GM12878 (cell line): ENCODE measurements at places on chromosomes 16 and 17. TPM values are rescaled to one million over a fixed set of nuclear protein-coding genes. Genes with fewer than 3 reads are reported as not detected.

Gene ZNF263
- total RNA-seq: 24.6 and 28.3 TPM in 2 replicates

Gene PTX4
- total RNA-seq: not detected in 2 replicates

Gene XYLT1
- total RNA-seq: 13.2 and 14.8 TPM in 2 replicates

Gene HS3ST4
- total RNA-seq: not detected in 2 replicates

Gene PKMYT1
- total RNA-seq: 72.6 and 77.1 TPM in 2 replicates

DNA sequence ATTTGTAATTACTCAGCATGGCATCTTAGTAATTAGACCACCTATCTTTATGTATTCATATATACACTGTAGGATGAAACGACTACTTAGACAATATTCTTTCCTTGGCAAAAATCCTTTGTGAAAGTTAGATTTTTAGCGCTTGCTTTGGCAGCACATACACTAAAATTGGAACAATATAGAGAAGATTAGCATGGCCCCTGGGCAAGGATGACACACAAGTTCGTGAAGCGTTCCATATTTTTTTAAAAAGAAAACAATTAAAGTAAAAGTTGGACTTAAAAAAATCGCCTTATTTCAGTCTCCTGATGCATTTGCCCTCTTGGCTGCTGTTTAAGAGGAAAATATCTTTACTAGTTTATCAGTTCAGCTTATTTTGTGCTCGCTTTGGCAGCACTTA is 10.5 kb downstream of the IGSF6 start:
- no peak for DNase-seq

GRCh38 chr17:1648173-1648962 is 1.3 kb downstream of the RILP start:
- DNase-seq: no peak

DNA sequence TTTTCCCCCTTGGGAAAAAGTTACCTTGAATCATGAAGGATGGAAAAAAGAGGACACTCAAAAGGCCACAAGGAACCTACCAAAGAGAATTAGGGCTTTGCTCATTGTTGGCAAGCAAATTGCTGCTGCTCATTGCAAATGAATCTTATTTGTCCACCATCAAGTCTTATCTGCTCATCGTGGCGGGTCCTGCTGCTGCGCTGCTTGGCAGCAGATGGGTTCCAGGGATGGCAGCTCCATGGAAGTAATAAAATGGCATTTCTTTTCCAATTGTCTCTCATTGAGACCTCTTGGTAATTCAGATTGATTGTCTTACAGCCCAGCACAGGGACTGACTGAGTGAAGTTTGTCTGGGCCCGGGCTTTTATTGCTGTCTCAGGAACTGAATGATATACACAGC is 118.7 kb downstream of the MRM1 start:
- DNase-seq: no peak
